ENCODE measurements at places on chromosomes 1 and 21.

- peak; percentile 62 for DNase-seq
Measured at GRCh38 chr1:160376525-160377131, 9.8 kb downstream of the NHLH1 start.

- no peak for DNase-seq
Measured at GRCh38 chr21:20971296-20971921, 26.8 kb upstream of the NCAM2 start.

GRCh38 chr1:201591981-201592380 is 53.1 kb downstream of the NAV1 start:
- DNase-seq, result no peak

DNA sequence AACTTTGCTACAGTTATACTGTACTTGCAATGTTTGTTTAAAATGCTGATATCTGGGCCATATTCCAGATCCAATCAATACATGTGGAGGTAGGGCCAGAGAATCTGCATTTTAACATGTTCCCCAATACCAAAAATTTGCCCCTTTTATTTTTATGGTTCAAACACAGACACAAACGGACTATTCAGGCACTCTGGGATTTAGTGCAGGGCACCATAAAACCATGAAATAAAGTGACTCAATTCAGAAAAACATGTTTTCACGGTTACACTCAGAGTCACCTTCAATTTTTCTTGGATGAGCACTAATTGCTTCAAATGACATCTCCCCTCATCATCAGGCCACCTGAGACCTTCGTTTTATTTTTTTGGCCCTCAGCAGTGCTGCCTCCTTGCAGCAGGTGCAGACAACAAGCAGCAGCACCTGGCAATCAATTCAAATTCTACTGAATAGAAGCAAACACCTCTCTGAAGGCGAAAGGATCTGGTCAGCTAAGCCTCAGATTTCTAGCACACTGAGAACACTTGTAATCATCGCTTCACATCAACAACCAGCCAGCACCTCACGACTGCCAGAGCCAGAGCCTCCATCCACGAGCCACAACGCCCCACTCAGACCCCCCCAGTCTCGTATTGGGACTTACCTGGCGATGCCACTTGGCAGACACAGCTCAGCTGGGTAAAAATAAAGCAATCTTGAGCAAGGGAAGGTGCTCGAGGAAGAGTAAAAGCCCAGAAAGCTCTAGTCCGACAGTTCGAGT is 1.1 kb downstream of the ERO1B start:
- no peak for DNase-seq

GRCh38 chr1:26697978-26698849 is 2.4 kb downstream of the ARID1A start:
- DNase-seq, result peak; percentile 77

- DNase-seq, result no peak
Measured at GRCh38 chr1:241899210-241899609, 51.2 kb downstream of the EXO1 start.
